Naive thymus-derived CD4-positive, alpha-beta T cell (primary cell): ENCODE measurements at places on chromosomes 5 and 9. TPM values are rescaled to one million over a fixed set of nuclear protein-coding genes. Genes with fewer than 3 reads are reported as not detected.
A peak's percentile ranks its signal among the peaks of the same experiment; 100 is the strongest.

GRCh38 chr9:29822458-29822857 lies 2249.2 kb upstream of the C9orf72 start:
- no peak for DNase-seq
- no peak overlapping the region for H3K4me3 ChIP-seq
- H3K27ac ChIP-seq = no peak overlapping the region
- no peaks in the 10 kb centered on the region for H3K4me1 ChIP-seq
- H3K27me3 ChIP-seq = no peaks in the 10 kb centered on the region

TAF11L10 gene
- not detected for total RNA-seq

SCGB3A2 gene
- not detected for total RNA-seq

DNA sequence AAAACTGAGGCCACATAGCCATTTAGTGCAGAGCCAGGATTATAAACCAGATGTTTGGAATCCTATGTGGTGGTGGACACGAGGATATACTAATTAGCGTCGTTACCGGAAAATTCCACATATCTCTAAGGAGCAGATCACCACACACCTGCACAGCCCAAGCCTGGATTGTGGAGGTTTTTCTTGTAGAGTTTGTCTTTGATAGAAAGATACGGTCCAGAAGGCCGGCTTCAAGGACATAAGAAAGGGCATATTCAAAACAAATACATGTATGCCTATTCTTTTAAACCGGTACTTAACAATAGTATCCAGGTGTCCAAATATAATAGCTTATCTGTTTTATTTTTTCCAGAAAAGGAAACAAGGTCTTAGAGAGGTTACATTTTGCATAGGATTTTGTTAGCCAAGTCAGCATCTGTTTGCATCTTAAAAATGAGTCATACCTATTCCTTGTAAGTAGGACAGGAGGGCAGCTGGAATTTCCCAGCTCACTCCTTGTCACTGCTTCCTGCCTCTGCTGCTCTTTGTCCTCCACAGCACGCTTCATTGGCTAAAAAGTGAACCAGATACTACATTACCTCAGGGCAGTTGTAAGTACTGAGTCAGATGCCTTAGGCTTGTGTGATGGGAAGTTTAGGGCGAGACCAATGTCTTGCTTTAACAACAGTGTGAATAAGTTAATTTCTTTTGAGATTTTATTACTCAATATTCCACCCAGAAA lies 3.6 kb downstream of the TMC1 start:
- H3K4me3 ChIP-seq = no peak overlapping the region
- H3K36me3 ChIP-seq = no peaks in the 10 kb centered on the region
- no peak for DNase-seq
- no peak overlapping the region for H3K27ac ChIP-seq
- H3K27me3 ChIP-seq = no peaks in the 10 kb centered on the region
- peaks cover 15% of the 10 kb centered on the region for H3K4me1 ChIP-seq

DNA sequence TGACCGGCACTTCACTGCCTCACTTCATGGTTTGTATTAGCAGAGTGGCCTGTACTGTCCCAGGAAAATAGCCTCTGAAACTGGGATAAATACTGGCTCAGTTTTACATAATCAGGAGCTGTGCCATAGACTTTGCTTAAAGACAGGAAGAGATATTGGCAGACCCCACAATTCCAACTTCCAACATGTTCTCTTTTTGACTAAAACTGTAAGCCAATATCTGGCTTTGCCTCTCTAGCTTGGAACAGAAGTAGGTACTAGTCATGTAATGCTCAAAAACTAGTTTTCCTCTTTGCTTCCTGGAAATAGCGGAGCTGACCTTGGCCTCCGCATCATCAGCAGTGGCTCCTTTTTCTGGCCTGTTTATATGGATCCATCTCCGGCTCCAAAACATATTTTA lies 276.9 kb downstream of the CDH9 start:
- no peaks in the 10 kb centered on the region for H3K4me1 ChIP-seq
- H3K27me3 ChIP-seq = no peaks in the 10 kb centered on the region
- H3K27ac ChIP-seq = no peak overlapping the region
- H3K4me3 ChIP-seq = no peak overlapping the region
- DNase-seq = no peak
- no peaks in the 10 kb centered on the region for H3K36me3 ChIP-seq

DNA sequence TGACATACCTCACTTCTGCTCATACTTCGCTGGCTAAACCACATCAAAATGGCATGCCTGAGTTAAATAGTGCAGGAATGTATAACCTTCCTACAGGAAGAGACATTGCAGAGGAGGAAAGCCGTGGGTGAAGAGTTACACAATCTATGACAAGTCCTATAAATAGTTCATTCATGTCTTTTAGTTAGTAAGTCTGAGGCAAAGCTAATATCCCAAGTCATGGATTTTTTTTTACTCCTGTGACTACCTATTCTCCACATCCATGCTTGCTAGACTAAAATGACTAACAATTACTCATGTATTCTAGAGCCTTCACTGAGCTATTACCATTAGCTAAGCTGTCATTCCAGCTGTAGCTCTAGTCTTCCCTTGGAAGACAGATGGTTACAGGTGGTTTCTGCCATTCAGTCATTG lies 391.3 kb downstream of the NR2F1-AS1 start:
- H3K4me1 ChIP-seq = no peaks in the 10 kb centered on the region
- H3K36me3 ChIP-seq = no peaks in the 10 kb centered on the region
- no peak for DNase-seq
- H3K27ac ChIP-seq = no peak overlapping the region

- H3K27me3 ChIP-seq = no peaks in the 10 kb centered on the region
- H3K36me3 ChIP-seq = no peaks in the 10 kb centered on the region
- H3K27ac ChIP-seq = no peak overlapping the region
- H3K4me3 ChIP-seq = no peak overlapping the region
- DNase-seq = no peak
Measured at GRCh38 chr5:100802208-100802607, 100.9 kb downstream of the ST8SIA4 start.

TLR4 gene
- total RNA-seq = 1.5 TPM

DNA sequence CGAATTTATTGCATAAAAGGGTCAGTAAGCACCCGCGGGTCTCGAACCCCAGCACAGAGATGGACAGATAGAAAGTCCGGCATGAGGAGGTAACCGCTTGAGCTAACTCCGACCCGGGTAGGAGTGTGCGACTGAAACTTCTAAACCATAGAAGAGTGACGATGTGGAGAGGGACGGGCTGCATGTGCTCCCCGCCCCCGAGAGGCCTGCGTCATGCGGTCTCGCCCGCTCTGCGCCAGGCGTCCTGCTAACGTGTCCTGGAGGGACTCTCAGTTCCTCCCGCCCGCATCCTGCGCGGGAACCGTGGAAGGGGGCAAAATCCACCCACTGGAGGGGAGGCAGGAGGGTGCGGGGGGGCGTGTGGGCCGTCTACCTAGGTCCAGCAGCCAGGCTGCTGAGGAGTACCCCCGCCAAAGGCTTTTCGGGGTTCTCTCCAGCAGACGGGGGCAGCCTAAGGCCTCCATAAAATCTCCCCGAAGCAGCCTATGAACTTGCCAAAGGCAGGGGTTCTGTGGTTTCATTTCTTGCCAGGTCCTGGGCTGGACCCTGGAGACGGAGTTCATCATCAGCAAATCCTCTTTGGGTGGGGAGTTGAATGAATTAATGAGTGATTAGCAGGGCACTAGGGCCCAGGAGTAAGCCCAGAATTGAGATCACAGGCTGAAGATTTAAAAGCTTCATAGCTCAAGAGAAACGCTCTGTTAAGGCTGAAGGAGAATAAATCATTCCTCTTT lies 51.9 kb downstream of the TGFBI start:
- no peak overlapping the region for H3K27ac ChIP-seq
- no peaks in the 10 kb centered on the region for H3K4me1 ChIP-seq
- no peak for DNase-seq
- peak overlapping the region; percentile 23 for H3K4me3 ChIP-seq
- H3K27me3 ChIP-seq = no peaks in the 10 kb centered on the region
- no peaks in the 10 kb centered on the region for H3K36me3 ChIP-seq

IRX2 gene
- not detected in 2 replicates for total RNA-seq

DNA sequence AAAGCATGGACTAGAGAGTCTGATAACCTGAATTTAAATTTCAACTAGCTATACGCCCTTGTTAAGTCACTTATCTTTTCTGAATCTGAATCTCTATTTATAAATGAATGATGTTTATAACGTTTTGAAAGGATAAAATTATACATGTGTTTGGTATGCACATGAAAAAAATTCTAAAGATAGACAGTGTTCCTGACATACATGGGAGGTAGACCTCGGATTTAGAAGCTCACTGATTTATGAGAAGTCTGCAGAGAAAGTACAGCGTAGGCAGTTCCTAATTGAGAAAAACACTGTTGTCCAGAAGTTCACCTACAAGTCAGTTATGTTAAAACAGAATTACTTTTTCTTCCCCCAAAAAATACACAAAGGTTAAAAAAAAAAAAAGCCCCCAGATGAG lies 26.6 kb downstream of the MPDZ start:
- no peak for DNase-seq
- H3K27me3 ChIP-seq = no peaks in the 10 kb centered on the region
- H3K4me1 ChIP-seq = no peaks in the 10 kb centered on the region

DNA sequence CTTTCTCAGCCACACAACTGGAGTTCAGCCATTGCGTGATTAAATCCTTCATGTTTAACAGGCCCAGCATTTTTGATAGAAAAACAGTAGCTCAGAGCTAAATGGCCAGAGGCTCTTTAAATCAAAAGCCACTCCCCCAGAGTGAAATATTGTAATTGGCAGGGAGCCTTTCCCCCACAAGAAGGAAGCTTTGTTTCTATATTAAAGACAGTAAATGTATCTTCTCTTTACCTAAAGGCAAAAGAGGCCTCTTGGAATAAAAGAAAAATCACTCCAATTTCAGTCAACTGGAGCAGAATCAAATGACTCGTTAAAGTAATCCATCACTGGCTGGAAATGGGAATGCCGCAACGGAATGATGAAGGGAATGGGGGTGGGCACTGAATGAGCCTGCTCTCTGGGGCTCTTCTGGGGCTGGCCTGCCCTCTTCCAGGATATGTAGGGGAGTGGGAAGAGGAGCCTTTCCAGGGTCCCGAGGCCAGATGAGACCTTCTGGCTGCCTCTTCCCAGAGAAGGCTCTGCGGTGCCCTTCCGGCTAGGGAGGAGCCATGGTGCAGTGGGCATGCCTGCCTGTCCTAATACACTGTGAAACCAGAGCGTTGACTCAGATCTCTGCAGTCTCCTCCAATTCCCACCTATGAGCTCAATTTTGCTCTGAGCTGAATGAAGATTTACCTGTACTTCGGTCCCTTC lies 45.2 kb downstream of the ANKDD1B start:
- H3K27ac ChIP-seq = no peak overlapping the region
- no peaks in the 10 kb centered on the region for H3K36me3 ChIP-seq
- DNase-seq = no peak

DNA sequence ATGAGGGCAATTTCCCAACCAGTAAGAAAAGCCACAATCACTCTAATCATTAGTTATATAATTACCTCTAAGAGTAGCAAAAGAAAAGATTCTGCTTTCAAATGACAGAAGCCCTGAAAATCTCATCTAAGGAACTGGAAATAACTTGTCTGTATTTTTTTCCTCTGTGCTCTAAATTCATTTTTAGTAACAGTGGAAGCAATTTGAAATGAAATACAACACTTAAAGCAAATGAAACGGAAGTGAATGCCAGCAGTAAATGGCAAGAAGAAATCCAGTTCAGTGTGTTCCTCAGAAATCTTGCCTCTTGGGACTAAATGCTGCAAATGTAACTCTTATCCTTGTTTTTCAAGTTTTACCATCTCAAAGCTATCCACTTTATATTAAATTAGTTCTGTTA lies 294.9 kb downstream of the TAF11L14 start:
- H3K4me3 ChIP-seq = no peak overlapping the region
- no peaks in the 10 kb centered on the region for H3K27me3 ChIP-seq
- no peak for DNase-seq
- no peaks in the 10 kb centered on the region for H3K36me3 ChIP-seq
- no peak overlapping the region for H3K27ac ChIP-seq

OTULINL gene
- 44.7 TPM for total RNA-seq

MRPL36 gene
- total RNA-seq = 14.1 TPM

ZNF483 gene
- total RNA-seq = 15.5 TPM

- H3K27me3 ChIP-seq = no peaks in the 10 kb centered on the region
- H3K27ac ChIP-seq = no peak overlapping the region
- H3K4me1 ChIP-seq = no peaks in the 10 kb centered on the region
- no peak overlapping the region for H3K4me3 ChIP-seq
- no peaks in the 10 kb centered on the region for H3K36me3 ChIP-seq
Measured at GRCh38 chr5:91271999-91272398, 111.1 kb downstream of the ARRDC3 start.

PRDM9 gene
- not detected for total RNA-seq

GGTA1 gene
- 1.2 TPM for total RNA-seq

LCN9 gene
- not detected for total RNA-seq

GRCh38 chr5:9468060-9468388 lies 77.9 kb downstream of the SEMA5A start:
- H3K4me1 ChIP-seq = no peaks in the 10 kb centered on the region
- DNase-seq = no peak
- no peak overlapping the region for H3K27ac ChIP-seq
- H3K4me3 ChIP-seq = no peak overlapping the region
- no peaks in the 10 kb centered on the region for H3K27me3 ChIP-seq

ARRDC1 gene
- total RNA-seq = 82.6 and 98.5 TPM in 2 replicates

C9 gene
- total RNA-seq = not detected in 2 replicates
